ENCODE measurements at places on chromosomes 7 and 10.

DNA sequence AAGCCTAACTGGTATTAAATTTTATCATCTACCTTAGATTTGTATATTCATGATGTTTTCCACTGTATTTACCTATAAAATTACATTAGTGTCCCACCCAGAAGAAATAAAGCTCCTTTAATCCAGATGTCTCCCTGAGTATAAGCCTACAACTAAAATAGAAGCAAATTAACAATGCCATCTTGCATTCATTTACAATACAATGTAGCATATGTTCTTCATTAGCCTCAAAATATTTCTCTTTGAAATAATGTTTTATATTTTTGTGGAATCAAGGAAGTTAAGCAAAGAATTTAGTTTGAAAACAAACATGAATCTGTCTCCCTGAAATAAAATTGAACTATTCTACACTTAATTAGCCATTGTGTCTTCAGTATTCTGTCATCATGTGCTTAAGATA lies 112.3 kb downstream of the CACNA2D1 start:
- DNase-seq, result no peak

- no peak for DNase-seq
These were observed 20.1 kb upstream of the TM9SF3 start for GRCh38 chr10:96606946-96607345.

GRCh38 chr7:30303312-30304039 lies 19.1 kb downstream of the ZNRF2 start:
- no peak for DNase-seq

DNA sequence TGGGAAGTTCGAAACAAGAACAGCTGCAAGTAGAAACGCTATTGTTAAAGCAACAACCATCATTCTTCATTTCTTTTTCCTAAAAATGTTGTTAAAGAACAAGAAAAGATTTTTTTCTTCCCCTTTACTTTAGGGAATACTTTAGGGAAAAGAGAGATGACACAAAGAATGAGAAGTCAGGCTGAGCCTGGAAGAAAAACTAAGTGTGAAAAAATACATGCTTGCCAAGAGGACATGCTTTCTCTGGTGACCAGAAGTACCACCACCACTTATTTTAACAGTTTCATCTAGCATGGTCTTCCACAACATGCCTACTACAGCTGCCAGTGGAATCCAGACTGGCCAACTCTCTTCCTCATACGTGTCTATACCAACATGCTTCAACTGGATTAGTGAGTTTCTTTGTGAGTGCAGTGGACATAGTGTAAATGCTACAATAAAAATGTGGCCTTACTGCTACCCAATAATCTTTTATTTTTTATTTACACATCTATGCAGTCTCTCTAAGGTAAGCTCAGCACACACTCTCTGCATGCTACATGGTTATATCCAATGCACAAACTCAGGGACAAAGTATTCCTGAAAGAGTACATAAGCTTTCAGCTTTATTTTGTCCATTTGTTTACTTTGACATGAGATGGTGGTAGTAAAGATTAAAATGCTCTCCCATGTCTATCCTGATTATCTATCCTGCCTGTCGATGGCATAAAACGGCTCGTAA lies 196.2 kb downstream of the TAX1BP1 start:
- DNase-seq, result no peak

DNA sequence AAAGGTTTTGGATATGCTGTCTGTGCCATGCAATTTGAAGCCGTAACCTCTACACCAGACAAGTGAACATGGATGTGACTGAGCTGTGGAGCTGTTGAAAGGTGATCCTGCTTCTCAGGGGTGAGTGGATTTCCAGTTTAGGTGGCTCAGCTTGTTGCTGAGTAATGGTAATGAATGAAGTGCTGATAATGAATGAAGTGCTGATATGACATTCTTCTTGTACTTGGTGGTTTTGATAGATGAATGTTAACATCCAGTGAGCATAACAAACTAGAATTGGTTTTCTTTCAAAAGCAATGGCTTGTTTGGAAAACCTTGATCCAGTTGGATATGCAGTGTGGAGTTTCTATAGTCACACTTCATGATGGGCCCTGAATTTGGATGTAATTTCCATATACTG lies 89.7 kb upstream of the FZD8 start:
- DNase-seq, result no peak

Measured in bronchial epithelial cell (primary cell).